ENCODE measurements at places on chromosomes 1 and 21.

- no peak for DNase-seq
These were observed 24.3 kb upstream of the LSS start for GRCh38 chr21:46252840-46253239.

DNA sequence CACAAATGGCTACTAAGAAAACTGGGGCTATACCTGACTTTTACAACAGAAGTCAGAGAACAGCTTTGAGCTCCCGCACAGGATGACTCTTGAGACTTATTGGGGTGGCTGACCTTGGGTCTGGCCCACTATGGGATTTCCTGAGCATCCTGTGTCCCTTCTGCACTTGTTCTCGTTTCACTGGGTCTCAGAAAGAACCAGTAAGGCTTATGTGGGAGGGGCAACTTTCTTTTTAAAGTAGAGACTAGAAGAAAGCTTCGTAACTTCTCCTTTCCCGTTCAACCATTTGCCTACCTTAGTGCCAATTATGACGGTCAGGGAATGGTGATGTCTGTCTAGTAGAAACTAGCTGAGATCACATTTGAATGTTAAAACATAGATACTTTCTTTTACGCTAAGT, 59.5 kb upstream of the C1orf105 start:
- DNase-seq: no peak

DNA sequence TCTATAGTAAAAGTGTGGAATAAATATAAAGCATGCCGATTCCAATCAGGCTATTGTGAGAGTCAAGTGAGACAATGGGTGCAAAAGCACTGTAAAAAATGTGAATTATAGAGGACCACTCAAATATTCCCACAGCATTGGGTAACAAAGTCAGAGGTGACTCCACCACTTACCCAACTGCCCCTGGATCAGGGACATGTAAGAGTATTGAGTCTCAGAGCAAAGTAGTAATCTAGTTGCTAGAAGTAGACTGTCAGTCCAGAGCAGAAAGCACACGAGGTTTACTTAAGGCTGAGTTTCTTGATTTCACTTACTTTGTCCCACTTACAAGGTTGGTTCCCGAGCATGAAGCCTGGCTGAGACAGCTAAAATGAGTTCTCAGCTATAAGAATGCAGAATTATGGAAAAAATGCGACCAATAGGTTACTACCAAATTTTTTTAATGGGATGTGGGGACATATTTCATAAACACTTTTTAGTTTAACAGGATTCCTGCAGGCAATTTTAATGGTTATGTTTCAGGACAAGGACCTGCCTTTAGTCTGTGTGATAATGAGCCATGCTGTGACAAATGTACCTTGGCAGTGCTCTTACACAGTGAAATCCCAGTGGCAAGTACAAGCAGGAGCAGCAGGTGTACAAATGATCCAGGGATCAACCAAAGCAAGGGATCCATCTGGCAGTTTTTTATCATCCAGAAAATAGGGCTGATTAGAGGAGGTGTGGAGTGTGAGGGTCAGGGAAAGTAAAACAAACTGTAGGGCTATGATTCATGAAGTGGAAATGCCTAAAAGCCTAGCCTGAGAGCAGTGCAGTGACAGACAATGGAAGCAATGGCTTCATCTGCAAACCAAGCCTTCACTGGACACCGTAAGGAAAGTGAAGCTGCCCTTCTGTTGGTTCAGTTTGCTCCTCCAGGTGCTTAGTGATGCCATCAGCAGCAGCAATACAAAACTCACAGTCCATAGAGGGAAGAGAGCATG, 156.2 kb upstream of the SPAG17 start:
- no peak for DNase-seq

DNA sequence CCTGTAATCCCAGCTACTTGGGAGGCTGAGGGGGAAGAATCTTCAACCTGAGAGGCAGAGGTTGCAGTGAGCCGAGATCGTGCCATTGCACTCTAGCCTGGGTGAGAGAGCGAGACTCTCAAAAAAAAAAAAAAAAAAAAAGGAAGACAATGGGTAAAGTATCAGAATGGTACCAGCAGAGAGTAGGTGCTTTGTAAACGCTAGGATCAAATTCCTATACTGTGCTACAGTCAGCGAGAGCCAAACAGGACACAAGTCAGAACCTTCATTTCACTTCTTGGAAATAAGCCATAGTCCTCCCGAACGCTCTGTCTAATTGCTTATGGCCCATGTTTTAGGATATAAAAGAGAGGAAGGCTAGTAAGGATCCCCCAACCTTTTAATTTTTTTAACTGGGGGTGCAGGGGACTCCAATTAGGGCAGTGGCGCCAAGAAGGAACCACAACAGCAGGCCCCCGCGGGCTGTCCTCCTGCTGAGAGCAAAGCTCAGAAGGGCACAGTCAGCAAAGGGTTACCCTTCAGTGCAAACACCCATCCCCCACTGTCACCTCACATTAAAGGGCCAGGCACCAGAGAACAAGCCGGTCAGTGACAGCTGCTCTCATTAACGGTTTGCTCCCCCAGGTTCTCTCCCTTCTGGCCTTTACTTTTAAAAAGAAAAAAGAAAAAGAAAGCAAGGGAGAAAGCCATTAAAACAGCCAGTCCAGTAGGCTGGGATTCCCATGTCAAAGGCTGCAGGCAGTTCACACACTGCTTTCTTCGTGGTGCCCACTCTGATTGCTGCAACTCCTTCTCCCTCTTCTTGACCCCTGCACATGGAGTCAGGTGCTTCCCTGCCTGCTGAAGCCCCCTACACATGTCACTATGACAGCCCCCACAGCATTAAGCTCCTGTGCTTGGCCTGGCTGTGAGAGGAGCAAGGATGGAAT, 69.4 kb downstream of the PLPP3 start:
- DNase-seq: no peak

GRCh38 chr1:3821004-3821403, 24.7 kb upstream of the LRRC47 start:
- peak; percentile 91 for DNase-seq
